Sciatic nerve (tissue), 2 donors: ENCODE measurements at places on chromosomes 2 and 18. TPM values are rescaled to one million over a fixed set of nuclear protein-coding genes. Genes with fewer than 3 reads are reported as not detected.

CNGA3 gene
- total RNA-seq = not detected

ADNP2 gene
- total RNA-seq = 21.0 TPM

FAM124B gene
- 6.3 TPM for total RNA-seq

IL36RN gene
- not detected for total RNA-seq

MOCOS gene
- total RNA-seq = 6.4 TPM

SPATA3 gene
- total RNA-seq = not detected
